ENCODE measurements at places on chromosomes 5 and 9.

GRCh38 chr9:107016383-107016782, 153.4 kb downstream of the ZNF462 start:
- no peak for DNase-seq

GRCh38 chr9:108180541-108180940, 675.2 kb downstream of the ACTL7B start:
- no peak for DNase-seq

DNA sequence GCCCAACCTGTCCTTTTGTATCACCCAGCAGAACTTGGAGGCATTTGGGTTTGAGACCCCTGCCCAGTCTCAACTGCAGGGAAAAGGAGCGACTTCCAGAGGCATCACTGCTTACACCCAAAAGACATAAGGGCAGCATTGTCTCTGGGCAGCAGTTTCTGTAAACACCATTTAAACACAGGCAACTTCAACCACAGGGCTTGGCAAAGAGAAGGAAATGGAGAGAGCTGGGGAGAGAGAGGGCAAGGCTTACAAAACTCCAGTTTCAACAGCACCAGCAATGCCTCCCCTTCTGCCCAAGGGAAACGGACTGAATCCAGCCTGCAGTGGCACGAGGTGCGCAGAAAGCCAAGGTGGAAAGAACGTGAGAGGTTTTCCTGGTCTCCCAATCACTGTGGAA, 147.6 kb downstream of the ROR2 start:
- DNase-seq, result no peak

GRCh38 chr5:16179511-16179935, at the start of gene MARCHF11:
TSS of gene MARCHF11 (minus strand) at chr5:16179791. CDS start at chr5:16179575, 216 bp downstream.
- no peak for DNase-seq

GRCh38 chr5:171703146-171703545, 82.5 kb upstream of the SMIM23 start:
- no peak for DNase-seq

GRCh38 chr5:77139001-77139400, 51.9 kb upstream of the ZBED3 start:
- no peak for DNase-seq

- no peak for DNase-seq
Observed at GRCh38 chr9:72390907-72391306, 25.9 kb upstream of the ZFAND5 start.

All from bone marrow (tissue), 2 donors.